Activated T-helper 9 cell treated with anti-CD3 and anti-CD28 coated beads, Interleukin-2, amount 50 U/mL, for 16 hours (primary cell): ENCODE measurements at places on chromosomes 6 and 20.

GRCh38 chr20:42594011-42594410 is 595.7 kb downstream of the PTPRT start:
- DNase-seq, result no peak

- DNase-seq, result no peak
These were observed 60.1 kb downstream of the SEL1L2 start for GRCh38 chr20:13930281-13930680.

DNA sequence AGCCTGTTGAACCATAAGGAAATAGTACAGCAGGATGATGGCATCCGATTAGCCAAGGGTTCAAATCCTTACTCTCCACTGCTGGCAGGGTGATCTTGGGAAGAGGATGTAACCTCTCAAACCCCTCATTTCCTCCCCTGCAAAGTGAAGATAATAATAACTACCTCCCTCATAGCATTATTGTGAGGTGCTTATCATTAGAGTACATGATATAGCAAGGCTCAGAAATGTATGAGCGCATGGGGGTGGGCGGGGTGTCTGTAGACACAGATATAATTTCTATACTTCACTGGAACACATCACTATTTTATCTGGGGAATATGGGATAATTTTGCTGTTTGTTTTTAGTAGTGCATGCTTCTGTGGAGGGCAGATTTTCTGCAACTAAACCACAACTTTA is 89.8 kb upstream of the LAMP5 start:
- DNase-seq, result no peak

- DNase-seq, result no peak
These were observed 101.6 kb downstream of the DACT2 start for GRCh38 chr6:168217880-168218537.

- DNase-seq, result no peak
These were observed 391.9 kb downstream of the FRK start for GRCh38 chr6:115668781-115669180.

- no peak for DNase-seq
These were observed 3.7 kb downstream of the POU3F2 start for GRCh38 chr6:98838032-98838431.

DNA sequence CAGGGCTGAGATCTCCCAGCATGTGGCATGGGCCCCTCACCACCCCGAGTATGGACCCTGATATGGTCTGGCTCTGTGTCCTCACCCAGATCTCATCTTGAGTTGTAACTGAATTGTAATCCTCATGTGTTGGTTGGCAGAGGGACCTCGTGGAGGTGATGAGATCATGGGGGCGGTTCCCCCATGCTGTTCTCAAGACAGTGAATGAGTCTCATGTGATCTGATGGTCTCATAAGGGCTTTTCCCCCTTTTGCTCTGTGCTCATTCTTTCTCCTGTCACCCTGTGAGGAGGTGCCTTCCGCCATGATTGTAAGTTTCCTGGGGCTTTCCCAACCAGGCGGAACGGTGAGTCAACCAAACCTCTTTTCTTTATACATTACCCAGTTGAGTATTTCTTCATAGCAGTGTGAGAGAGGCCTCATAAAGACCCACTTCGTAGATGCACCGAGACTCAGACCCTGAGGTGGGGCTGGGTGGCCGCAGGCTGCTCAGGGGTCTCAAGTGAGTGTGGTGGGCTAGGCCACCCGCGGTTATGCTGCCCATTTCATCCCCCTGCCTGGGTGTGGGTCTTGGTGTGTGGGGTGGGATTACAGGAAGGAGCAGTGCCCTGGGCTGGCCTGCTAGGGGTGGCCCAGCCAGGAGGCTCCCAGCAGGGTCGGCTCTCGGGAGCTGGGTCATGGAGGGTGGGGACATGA is 26.2 kb upstream of the GATA5 start:
- DNase-seq, result peak; percentile 61

DNA sequence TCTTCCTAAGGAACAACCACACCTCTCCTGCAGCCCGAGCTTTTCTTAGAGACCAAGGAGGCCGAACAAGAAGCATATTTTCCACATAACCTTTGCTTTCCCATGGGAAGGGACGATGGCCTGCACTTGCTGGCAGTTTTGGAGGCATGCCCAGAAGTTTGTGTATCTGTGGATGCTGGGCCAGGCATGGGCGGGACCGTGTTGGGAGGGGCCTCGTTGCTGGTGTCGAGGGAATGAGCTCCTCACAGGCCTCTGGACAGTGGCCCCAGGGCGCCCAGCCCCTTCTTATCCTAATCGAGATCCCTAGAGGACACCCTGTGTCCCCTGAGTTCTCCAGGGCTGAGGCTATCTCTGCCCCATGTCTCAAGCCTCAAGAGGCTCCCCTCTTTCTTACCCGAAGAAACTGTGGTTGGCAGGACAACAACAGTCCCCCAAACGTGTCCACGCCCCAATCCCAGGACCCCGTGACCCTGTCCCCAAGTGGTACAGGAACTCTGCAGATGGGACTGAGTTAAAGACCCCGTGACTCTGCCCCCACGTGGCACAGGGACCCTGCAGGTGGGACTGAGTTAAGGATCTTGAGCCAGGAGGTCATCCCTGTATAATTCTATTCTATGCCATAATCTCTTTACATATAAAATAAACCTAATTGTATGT is 99.5 kb upstream of the BHLHE23 start:
- DNase-seq, result no peak

DNA sequence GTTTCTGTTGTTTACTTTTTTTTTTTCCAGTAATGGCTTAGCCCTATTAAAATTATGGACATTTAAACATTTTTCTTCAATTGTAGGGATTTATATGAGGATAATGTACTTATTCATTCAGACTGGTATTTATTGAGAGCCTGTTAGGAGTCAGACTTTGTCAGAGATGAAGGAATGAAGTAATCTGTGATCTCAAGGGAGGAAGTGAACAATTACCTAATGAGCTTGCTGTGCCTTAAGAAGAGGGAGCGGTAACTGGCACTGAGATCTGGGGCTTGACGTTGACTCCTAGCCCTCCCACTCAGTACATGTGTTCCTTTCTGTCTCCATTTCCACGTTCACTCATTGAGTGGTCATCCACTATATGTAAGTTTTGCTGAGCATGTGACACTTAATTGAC is 12.6 kb downstream of the AFDN start:
- DNase-seq, result no peak

GRCh38 chr6:3321875-3322274 is 63.1 kb downstream of the PSMG4 start:
- no peak for DNase-seq

GRCh38 chr6:165714907-165715306 is 51.9 kb upstream of the PDE10A start:
- DNase-seq, result no peak

- no peak for DNase-seq
These were observed 2.3 kb downstream of the CDC25B start for GRCh38 chr20:3798373-3798768.

DNA sequence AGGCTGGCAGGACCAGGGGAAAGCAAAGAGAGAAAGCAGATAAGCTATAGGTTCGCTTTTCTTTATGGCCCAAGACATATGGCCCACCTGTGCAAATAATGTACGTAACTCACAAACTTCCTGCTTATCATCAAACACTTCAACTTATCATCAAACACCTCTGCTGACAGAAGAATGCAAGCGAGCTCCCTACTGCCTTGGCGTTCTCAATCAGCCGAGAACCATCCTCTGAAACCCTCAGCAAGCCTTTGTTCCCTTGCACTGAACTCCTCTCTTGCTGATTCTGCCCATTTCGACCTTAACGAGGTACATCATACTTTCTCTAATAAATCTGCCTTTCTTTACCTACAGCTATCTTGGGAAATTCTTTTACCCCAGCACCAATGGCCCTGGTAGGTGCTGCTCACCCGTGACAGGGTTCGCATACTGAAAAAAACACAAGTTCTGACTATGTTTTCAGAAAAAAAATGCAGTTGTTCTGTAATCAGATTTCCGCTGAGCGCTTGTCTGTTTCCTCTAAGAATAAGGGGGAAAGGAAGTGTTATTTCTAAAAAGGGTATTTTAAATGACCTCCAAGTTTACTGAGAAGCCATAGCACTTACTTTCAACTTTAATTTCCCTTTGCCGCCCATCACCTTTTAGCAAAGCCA is 28.3 kb downstream of the SERPINB6 start:
- DNase-seq, result no peak

- DNase-seq, result no peak
These were observed 83.1 kb upstream of the SLC24A3 start for GRCh38 chr20:19129306-19129705.

DNA sequence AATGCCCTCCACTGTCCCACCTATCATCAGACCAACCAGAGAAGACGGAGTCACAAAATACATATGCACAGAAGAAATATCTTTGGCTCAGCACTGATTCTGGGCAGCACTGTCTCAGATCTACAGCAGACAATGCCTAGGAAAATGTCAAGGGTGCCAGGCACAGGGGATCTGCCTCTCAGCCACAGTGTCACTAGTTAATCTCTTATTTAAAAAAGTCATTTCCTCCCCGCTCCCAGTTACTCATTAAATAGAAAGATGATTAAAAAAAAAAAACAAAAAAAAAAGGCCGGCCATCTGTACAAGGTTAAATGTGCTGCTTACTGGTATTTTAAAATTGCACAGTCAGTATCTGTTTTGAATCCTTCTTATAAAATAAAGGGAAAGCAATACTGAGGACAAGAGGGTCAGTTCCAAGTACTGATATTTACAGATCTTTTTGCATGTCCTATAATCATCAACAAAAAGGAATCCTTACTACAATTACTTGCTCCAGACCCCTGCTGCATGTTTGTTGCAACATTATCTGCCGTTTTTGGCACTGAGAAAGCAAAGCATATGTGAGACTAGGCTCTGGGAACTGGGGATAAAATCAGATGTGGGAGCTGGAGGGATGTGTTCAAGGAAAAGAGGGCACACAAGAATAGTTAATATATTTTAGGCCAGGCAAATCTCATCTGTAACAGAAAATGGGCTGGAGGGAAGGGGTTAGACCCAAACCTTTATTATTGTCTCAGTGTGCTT is 299.3 kb downstream of the KIF16B start:
- DNase-seq, result no peak
